Activated CD4-positive, alpha-beta T cell treated with anti-CD3 and anti-CD28 coated beads, Interleukin-2, amount 50 U/mL, for 4 hours (primary cell): ENCODE measurements at places on chromosomes 7 and 10.

DNA sequence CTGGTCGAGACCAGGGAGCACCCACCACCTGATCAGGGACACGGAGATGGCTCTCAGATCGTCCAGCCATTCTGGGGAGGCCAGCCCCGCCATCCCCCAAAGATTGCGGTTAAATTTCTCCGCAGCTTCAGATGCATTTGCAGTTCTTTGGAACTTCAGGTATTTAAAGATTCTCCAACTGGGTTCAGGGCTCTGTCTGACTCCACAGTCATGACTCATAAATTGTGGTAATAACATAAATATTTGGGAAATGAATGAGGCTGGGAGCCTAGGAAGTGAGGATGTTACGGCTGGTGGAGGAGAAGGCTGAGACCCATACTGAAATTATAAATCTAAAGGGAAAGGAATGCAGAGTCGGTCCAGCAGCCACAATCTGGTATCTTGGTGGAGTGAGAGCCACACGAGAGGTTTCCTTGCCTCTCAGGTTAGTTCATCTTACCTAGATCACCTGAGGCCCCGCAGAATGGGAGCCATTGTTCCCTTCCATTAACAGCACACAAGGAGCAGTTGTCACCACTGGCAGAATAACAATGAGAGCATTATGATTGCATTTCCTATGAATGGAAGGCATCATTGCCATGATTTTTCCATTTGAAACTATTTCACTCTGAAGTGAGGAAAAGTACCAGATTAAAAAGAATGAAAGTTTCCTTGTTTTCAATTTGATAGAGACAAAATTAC, 26.7 kb upstream of the DNAJB6 start:
- DNase-seq: no peak

DNA sequence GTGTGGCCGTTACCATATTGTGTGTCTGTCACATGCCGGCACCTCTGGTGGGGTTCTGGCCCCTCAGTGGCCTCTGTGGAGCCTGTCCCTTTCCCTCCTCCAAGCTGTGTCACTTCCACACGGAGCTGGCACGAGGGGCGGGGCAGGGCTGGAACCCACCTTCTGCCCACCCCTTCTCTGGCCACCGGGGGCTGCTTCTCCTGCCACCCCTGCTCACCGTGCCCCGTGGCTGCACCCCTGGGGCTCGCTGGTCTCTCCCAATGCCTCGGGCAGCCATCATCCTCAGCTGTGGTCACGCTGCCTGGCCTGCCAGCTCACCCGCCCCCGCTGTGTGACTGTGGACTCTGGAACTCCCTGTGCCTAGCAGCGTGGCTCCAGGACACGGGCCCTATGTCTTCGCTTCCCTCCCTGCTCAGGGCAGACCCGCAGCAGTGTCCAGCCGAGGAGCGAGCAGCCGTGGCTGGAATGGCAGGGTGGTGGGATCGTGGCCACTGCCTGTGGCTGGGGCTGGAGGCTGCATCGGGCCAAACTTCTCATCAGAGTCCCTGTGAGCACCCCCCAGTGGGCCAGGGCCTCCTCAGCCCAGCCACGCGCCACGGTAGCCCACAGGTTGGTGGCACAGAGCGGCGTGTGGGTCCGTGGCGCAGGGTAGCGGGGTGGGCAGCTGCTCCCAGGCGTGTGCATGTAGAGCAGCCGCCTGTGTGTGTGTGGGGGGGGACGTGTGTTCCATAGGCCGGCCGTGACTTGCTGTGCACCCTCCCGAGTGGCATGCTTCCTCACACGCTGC, 8.1 kb downstream of the TTYH3 start:
- DNase-seq: no peak

- no peak for DNase-seq
These were observed 105.5 kb upstream of the FAM204A start for GRCh38 chr10:118447478-118448270.

- no peak for DNase-seq
These were observed 195.7 kb upstream of the KLF6 start for GRCh38 chr10:3980660-3981059.

GRCh38 chr10:20573924-20574323, 323.2 kb downstream of the NEBL start:
- no peak for DNase-seq

DNA sequence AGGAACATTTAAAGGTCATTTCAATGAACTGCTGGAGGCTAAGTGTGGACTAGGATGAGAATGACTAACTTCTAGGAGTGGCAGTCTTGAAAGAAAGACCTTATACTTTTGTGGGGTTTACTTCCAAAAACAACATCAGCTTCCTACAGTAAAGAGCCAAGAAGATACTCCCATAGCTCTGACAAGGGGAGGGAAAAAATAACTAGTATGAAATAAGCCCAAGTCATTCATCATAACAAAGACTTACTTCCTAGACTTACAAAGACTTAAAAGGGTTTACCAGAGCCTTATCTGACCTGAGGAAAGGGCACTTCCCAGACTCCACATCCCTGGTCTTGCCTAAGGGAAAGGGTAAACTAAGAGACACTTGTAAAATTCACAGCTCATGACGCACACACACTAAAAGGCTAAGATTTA, 31.7 kb downstream of the ARHGAP12 start:
- DNase-seq: no peak

DNA sequence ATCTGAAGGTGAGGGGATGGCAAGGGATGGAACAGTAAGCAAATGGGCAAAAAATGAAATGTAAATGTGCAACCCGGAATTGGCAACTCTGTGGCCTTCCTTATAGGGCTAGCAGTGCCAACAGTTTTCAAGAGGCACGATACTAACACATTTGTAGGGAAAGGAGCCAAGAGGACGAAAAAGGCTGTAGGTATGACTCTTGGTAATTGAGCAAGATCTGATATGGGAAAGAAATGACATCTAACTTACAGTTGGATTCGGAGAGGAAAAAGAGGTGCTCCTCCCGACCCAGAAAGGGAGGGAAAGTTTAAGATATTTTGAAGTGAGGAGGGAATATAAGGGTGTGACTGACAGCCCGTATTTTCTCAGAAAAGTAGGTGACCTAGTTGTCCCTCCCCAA, 2.1 kb upstream of the CREM start:
- DNase-seq: no peak

- no peak for DNase-seq
These were observed 11.2 kb upstream of the JAKMIP3 start for GRCh38 chr10:132054564-132054963.

GRCh38 chr10:132369636-132370185, 27.3 kb upstream of the PWWP2B start:
- DNase-seq: no peak

- no peak for DNase-seq
These were observed 94.7 kb downstream of the LARP4B start for GRCh38 chr10:836782-837181.

GRCh38 chr10:16777473-16778370, 39.5 kb downstream of the RSU1 start:
- no peak for DNase-seq

DNA sequence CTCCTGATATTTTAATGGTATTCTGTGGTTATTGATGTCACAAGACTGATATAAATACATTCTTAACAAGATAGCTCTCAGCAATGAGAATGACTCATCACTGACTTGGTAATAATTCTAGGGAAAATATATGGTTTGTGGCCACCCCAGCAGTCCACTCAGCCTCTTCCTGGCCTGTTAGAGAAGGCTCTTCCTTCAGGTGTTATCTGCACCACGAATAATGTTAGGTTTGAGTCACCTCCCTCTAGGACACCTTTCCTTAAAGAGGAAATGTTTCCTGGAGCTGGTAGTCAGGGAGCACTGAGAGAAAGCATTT, 163.3 kb downstream of the SVIL start:
- no peak for DNase-seq

DNA sequence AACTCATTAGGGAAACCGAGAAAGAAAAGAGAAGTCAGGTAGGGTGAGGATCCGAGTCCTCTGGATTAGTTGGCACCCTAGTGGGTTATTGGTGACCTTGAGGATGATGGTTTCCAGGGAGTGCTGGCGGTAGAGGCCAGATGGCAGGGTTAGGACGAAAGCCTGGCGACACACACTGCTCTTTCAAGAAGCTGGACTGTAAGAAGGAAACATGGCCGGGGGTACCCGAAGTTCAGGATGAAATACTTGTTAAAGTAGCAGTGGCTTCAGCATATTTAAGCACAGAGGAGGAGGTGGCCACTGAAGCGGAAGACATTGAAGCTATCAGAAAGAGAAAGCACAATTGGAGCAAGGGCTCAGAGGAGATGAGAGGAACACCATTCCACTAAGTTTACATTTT, 224.6 kb downstream of the RELN start:
- DNase-seq: no peak

GRCh38 chr7:45072131-45073030, 16.4 kb downstream of the NACAD start:
- DNase-seq: no peak

GRCh38 chr7:107274506-107274905, 105.7 kb downstream of the HBP1 start:
- no peak for DNase-seq

GRCh38 chr7:39746103-39746819, 122.9 kb downstream of the RALA start:
- peak; percentile 57 for DNase-seq
